ENCODE measurements at places on chromosomes 11 and 22.

GRCh38 chr22:46754110-46754799, 8.2 kb upstream of the TBC1D22A start:
- DNase-seq = no peak

DNA sequence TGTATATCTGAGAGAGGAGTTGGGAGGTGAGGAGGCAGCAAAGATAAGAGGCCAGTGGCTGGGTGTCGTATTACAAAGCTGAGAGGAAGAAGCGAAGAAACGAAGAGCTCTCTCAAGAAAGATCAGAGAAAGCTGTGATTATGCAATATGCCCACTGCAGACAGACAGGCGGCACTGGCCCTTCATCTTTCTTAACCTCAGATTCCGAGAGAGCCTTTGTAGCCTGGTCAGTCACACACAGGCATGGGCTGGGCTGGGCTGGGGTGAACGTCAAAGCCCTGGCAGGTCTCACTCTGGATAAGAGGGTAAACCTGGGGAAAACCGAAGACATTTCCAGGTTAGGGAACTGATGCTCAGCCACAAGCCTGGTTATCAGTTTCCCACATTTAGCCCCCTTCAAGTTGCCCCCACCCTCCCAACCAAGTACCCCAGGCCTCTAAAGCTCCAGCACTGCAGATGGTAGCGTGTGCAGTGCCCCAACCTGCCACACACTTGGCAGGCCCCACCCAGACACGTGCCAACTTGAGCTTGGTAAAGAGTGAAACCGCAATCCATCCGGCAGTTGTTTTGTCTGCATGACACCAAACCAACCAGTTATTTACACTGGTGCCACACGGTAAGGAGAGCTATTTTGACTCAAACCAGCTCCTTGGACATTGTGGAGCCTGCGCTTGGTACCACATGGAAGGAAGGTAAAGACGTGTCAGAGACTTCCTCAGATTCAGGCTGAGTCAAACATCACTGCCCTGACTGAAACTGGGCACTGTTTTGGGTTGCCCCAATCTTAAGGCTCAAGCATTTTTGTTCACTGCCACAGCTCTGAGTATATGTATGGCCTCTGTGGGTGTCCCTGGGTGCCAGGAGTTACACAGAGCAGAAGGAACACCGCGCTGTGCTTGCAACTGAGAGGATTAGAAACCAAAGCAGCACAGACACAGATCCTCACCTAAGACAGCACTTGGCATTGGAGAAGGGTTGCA, 135.9 kb downstream of the FDX1 start:
- DNase-seq = no peak

DNA sequence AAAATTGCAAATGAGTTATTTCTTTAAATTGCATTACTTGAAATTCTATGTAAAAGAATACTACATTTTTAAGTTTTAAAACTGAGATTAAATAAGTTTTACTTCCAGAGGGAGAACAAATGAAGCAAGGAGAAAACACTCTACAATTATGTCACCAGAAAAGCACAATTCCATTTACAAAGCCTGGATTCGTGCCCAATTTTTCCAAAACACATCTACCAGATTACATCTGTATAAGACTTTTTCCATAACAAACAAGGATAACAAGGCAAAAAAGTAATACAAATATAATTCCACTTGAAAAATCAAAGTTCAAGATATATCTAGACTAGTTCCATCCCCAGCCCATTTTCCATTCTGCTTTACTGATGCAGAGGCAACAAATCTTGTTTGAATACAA, 40.5 kb downstream of the MTMR2 start:
- DNase-seq = no peak

DNA sequence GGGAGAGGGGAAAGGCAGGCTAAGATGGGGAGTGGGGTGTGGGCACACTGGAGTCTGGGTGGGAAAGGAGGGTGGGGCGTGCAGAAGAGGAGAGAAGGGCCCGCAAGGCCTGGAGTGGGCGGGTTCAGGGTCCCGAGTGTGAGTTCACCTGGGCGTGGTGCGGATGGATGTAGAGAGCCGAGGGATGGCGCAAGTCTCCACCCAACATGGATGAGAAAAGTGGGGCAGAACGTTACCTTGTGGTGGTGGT, 364 bp upstream of the ABCC8 start:
- DNase-seq = no peak

DNA sequence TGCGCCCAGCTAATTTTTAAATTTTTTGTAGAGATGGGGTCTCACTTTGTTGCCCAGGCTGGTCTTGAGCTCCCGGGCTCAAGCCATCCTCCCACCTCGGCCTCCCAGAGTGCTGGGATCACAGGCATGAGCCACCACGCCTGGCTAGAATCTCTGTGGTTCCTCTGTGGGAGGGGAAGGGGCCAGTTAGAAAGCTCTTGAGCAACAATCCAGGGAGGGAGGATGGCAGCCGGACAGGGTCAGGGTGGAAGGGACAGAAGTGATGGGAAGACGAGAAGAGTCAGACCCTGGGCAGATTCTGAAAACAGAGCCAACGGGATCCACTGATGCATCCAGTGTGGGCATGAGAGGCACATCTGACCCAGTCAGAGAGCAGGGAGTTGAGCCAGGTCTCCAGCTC, 38.9 kb upstream of the MN1 start:
- DNase-seq = no peak

Data from activated CD4-positive, alpha-beta T cell treated with anti-CD3 and anti-CD28 coated beads, Interleukin-2, amount 10 ng/mL, durations not matched to agents 7 days and 5 days (primary cell).